ENCODE measurements at places on chromosomes 5 and 9.

DNA sequence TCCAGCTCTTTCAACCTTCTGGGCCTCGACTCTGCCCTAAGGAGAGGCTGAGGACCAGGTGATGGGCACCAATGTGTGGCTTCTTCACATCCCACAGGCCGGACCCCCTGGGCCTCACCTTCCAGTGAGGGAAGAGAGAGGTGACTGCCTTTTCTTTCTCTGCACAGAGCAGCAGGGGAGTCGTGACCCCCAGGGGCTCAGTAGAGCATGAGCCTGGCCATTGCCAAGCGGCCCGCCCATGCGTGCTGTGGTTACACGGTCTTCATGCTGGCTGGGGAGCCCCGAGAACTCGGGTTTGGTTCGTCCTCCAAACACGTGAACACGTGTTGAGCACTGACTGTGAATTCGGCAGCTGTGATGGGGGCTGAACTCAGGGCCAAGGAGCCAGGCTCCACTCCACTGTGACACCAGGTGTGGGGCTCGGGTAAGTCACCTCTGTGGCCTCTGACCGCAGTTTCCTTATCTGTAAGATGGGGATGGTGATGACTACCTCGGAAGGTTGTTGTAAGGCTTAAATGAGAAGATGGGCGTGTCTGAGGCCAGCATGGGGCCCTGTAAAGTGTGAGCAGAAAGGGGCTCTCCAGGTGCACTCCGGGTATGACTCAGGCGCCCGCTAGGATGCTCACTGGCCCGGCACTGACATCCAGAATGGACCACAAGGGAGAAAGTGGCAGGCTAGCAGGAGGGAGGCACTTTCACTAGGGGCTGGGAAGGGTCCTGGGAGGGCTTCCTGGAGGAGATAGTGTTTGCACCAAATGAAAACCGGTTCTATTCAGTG is 13.4 kb upstream of the GRHPR start:
- DNase-seq = no peak

DNA sequence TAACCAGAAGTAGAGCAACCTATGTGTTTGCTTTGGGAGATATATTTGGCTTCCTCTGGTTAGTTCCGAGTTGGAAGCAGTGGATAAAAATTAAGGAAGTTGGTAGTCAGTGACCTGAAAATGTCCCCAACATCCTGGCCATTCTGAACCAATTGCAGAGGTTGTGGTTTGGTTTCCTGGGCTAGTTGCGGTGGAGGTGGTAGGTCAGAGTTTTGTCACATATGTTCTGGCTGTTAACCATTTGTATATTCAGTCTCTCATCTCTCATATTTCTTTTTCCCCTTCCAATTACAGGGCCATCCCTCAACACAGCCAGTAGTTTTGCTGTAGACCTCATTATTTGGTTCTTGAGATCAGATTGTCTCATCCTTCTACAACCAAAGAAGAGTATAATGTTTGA is 1026.9 kb downstream of the PTPRD start:
- no peak for DNase-seq

DNA sequence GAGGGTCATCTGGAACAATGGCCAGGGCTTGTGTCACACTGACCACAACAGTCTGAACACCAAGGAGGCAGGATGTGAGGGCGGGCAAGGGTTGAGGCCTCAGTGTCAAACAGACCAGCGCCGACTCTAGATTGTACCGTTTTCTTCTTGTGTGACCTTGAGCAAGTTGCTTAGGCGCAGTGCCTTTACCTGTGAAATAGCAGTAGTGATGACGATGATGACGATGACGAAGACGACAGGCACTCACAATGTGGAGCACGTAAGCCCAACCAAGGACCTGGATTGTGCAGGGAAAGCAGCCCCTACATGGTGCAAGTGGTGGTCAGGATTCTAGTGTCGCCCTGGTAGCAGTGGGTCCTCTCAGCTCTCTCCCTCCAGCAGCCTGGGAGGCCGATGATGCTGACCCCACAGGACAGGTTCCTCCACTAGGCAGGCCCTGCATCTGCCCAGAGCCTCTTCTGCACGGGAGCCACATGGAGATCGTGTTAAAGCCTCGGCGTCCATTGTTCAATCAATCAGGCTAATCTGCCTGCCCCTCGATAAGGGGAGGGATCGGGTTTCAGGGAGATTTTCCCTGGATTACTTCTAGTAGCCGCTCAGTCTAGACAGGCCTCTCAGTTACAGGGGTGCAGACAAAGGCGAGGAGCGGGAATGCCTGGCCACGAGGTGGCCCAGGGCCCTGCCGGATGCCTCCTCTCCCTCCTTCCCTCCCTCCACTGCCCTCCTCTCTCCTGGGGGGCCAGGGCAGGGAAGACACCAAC is 91.7 kb downstream of the MACROH2A1 start:
- DNase-seq = no peak

DNA sequence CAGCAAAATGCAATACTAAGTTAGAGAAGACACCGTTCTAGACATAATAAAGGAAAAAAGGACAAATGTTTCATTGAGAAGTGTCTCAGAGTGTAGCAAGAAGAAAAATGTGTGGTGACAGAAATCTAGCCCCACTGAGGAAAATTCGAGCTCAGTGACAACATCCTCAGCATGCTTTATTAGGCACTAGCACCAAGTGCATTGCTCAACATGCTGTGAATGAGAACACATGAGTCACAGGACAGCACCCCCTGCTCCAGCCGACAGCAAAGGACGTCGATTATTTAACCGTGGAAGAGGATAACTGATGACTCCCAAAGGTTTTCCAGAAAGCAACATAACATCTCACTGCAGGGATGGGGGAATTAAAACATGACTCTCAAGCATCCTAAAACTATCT is 182.7 kb downstream of the GNAQ start:
- DNase-seq = no peak

DNA sequence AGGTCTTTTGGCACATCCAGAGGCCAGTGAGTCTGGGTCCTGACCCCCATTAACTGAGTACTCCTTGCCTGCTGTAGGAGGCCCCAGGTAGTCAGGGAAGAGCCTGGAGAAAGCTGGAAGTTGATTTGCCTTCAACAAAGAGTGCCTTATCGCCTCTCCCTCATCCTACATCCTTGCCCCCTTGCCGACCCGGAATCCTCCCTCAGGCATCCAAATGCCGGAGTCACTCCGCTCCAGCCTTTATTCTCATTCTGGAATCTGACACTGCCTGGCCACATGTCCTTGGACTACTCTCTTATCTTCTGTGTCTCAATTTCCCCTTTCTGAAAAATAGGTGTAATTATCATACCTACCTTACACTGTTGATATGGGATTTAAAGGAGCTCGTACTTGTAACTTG is 39.1 kb upstream of the KLF4 start:
- DNase-seq = no peak

- no peak for DNase-seq
Measured at GRCh38 chr9:133732639-133733408, 5.3 kb downstream of the SARDH start.

- DNase-seq = no peak
Measured at GRCh38 chr9:93946338-93946712, 8.8 kb downstream of the BARX1 start.

DNA sequence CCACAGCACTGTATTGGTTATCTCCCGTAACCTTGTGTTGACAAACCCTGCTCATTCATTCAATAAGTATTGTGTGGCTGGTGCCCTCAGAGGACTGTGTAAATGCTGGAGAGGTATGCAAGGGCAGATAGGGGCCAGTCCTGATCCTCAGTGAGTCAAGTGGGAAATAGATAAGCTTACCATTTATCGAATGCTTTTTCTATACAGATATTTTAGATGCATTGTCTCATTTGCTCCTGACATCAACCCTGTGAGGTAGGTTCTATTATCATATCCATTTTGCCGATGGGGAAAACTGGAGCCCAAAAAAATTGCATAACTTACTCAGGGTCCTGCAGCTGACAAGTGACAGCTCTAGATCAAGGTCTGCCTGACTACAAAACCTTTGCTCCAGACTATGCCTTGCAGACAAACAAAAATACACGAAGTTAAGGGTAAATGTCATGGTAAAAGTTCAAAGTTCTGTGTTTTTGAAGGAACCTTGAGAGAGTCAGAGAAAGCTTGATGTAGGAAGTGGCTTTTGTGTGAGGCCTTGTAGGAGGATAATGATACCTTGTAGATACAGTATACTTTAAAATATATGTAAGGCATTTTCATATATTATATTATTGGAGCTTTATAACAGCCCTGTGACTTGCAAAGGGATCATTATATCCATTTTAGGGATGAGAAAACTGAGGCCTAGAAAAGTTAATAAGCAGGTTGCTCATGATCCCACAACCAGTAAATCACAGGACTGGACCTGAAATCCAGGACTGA is 22.7 kb downstream of the CYFIP2 start:
- DNase-seq = no peak

- DNase-seq = no peak
Measured at GRCh38 chr9:125479846-125480615, 218.4 kb downstream of the GAPVD1 start.

DNA sequence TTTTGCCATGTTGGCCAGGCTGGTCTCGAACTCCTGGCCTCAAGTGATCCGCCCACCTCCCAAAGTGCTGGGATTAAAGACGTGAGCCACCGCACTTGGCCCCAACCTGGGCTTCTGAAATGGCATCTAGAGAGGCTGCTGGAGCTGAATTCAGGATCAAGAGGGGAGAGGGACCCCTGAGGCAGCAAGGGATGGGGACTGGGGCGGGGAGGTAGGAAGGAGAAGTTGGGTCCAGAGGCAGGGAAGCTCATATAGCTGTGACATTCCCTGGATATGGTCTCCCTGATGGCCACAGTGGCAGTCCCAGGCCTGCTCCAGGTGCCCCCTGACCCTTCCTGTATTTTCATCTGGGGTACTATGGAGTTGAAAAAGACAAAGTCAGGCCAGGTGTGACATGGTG is 12.1 kb downstream of the REEP2 start:
- DNase-seq = no peak

- DNase-seq = no peak
Measured at GRCh38 chr9:134332266-134332665, 6.0 kb downstream of the RXRA start.

DNA sequence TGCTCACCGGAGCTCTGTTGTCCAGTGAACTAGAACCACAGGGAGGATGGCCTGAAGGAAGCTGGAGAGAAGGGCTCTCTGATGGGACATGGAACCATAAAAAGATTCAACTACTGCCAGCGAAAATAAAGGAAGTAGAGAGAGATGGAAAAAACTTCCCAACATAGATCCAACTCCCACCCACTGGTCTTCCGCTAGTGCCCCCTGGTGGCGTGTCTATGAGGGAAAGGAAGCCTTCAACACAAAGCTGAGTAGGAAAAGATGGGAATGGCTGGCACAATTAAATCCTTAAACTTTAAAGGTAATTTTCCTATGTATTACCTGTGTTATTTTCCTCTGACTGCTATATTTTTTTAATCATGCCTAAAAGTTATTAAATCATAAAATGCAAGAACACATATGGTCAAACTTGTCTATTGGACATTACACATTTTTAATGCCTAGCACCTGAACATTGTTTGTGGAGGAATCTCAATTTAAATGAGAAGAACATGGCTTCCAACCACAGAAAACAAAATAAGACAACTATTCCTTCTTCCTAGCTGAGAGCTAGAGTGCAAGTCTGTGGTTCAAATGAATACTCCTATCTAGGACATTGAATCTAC is 51.5 kb downstream of the CEP120 start:
- no peak for DNase-seq

Data from NCI-H1092 treated with DMSO at 0.1 percent for 48 hours (cell line).